Islet precursor cell (in vitro differentiated cells): ENCODE measurements at places on chromosomes 13 and 19.

DNA sequence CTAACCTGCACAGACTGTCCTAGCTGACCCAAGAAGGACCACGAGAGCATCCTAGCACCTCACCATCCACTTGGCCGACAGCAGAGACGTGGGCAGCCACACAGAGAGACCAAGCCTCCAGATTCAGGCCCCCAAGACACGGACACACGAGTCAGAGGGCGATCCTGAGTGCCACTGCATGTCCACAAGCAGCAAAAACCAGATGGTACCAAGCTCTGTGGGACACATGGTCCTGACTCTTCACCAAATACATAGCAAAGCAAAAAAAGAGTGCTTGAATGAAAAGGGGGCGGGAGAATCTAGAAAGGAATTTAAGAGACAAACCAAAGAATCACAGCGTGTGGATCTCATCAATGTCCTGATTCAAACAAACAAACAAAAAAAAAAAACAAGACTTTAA lies 45.2 kb downstream of the MLLT1 start:
- no peak for DNase-seq

GRCh38 chr13:48574041-48574796 lies 41.3 kb upstream of the RCBTB2 start:
- no peak for DNase-seq

DNA sequence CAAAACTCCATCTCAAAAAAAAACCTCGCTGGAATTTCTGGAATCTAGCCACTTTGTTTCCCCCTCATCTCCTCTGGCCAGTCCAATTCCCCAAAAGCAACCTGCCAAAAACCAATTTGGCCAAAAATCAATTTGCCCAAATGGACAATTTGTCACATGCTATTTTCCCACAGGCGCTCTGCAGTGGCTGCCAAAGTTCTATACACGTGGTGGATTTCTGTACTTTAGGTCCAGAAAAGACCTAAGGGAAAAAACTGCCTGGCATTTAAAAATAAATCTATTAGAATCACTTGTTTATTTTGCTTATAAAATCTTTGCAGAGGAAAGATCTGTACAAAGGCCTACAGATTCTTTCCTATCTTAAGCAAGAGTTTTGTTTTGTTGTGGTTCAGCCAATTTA lies 79.4 kb downstream of the MAP4K1 start:
- no peak for DNase-seq

DNA sequence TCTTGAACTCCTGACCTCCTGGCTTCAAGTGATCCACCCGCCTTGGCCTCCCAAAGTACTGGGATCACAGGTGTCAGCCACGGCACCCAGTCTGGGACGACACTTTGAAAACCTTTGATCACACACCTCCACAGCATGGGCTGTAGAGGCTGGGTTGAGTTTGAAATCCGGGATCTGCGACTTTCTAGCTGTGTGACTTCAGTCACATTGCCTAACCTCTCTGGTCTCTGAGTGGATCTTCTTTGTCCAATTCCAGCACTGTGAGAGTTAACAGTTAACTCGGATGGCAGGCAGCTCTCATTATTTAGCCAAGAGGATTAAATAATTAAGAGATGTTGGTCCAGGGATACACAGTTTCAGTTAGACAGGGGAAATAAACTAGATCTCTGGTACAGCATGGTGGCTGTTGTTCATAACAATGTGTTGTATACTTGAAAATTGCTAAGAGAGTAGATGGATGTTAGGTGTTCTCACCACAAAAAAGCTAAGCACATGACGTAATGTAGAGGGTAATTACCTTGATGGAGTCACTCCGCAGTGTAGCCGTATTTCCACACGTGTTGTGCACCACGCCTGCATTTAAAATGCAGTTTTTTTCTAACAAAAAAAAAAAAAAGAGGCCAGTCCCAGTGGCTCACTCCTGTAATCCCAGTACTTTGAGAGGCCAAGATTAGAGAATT lies 1.9 kb downstream of the GALP start:
- DNase-seq, result no peak

GRCh38 chr19:41879670-41880328 lies 2.7 kb downstream of the CD79A start:
- DNase-seq, result no peak
